CD4-positive, alpha-beta T cell treated with Interleukin-12 subunit alpha and Interleukin-12 subunit beta, for 1 hour (primary cell): ENCODE measurements at places on chromosomes 2 and 18.

GRCh38 chr2:205696331-205696926 lies 14.1 kb downstream of the NRP2 start:
- no peak for DNase-seq

GRCh38 chr2:222714361-222715241 lies 43.1 kb downstream of the MOGAT1 start:
- DNase-seq, result no peak

DNA sequence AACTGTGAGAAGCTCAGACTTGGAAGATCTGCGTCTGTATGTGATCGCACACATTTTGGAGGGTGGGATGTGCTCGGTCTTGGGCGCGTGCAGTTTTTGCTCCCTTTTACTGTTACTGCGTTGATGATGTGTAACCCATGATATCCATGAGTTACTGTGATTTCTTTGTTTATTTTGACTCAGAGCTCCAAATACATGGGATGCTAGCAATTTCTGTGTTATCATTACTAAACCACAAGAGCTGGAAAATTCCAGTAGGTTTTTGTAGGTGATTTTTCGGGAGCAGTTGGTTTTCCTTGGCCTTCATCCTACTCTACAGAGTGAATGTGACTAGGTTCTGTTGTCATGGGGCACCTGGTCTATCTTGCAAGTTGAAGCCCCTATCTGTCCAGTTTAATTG lies 124.2 kb downstream of the AGAP1 start:
- no peak for DNase-seq

GRCh38 chr2:205763708-205764211 lies 81.5 kb downstream of the NRP2 start:
- peak; percentile 4 for DNase-seq

DNA sequence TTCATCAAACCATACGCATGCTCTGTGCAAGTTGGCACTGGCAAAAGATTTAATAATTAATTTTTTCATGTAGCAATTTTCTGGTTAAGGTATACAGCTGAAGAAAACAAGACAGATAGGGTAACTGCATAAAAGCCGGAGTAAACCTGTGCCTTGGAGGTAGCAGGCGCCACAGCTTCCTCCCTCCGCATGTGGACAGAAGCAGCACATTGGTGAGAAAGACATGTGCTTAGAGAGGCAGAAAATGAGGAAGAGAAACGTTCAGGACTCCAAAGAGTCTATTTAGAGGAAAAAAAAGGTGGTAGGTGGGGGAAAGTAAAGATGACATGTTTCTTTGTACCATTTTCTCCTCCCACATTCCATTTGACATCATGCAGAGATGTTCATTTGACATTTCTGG lies 9.3 kb downstream of the ST6GAL2 start:
- DNase-seq, result no peak

GRCh38 chr2:1949265-1949664 lies 204.9 kb upstream of the PXDN start:
- no peak for DNase-seq

GRCh38 chr2:162328424-162329157 lies 10.1 kb upstream of the IFIH1 start:
- DNase-seq, result no peak

GRCh38 chr2:129193961-129194360 lies 785.5 kb upstream of the RAB6C start:
- DNase-seq, result no peak

- DNase-seq, result no peak
Measured at GRCh38 chr2:197908990-197909776, 104.8 kb downstream of the PLCL1 start.

DNA sequence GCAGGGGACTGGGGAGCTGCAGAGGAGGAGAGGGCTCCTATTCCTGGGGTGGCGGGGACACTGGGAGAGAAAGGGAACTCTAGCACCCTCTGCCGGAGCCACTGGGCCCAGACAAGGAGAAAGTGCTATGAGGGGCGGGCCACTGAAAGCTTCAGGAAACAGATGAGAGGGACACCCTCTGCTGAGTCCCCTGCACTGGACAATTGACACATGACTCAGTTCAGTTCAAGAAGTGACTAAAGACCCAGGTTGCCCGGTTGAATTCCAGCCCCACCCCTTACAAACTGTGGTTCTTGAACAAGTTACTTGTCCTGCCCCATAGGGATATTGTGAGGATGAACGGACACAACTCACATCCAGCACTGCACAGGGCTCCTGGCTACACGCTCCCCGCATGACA lies 5.0 kb downstream of the RUFY4 start:
- peak; percentile 18 for DNase-seq

DNA sequence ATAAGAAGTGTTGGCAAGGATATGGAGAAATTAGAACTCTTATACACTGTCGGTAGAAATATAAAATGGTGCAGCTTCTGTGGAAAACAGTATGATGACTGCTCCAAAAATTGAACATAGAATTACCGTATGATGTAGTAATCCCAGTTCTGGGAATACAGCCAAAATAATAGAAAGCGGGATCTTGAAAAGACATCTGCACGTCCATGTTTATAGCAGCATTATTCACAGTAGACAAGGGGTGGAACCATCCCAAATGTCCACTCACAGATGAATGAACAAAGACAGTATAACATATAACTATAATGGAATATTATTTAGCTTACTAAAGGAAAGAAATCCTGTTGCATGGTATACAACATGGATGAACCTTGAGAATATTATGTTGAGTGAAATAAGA lies 257.7 kb downstream of the TDRD15 start:
- DNase-seq, result no peak

DNA sequence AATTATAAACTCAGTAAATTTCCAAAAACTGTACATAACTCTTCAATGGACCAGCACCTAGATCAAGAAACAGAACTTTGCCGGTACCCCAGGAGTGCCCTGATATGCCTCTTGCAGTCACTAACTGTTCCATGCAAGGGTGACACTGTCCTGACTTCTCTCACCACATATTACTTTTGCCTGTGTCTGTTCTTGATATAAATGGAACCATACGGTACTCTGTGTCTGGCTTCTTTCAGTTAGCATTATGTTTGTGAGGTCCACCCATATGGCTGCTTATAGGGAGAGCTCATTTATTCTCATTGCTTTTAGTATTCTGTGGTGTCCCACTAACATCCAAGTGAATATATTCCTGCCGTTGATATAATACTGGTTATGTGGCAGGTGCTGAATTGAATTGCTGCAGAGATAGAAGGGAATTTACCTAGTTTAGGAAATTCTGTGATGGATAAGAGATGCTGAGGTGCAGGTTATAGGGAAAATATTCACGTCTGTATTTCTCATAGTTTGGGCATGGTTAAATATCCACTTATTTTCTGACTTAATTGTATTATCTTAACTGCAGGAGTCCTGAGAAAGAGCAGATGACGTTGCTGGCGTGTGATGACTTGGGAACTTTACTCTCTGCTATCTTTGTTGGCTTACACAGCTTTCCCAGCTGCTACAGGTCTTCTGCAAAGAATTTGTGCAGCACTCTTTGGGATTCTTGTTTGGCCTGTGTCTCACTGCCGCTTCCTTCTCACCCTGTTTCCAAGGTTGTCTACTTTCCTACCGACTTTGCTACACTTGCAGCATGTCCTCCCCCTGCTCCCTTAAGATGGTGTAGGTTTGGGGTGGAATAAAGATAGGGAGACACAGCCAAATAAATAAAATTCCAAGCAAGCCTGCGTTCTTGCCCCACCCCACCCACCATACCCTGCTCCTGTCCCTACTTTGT lies 107.9 kb downstream of the MAP4K4 start:
- no peak for DNase-seq

DNA sequence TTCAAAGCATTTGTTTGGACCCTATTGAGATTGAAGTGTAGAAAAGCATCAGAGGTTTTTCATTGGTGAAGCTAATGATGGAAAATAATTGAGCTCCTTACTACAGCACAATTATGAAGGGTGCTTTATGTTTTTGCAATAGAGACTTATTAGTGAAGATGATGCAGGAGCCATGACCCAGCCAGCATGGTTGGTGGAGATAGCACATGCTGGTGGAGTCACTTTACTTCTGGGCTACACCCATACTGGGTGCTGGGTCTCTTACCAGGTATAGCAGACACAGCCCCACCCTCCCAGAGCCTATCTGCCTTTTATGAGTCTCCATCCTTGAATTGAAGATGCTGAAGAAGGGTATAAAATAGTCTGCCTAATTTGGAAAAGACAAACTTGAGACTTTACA lies 3.6 kb downstream of the ACP1 start:
- DNase-seq, result no peak

GRCh38 chr2:69514406-69514805 lies 77.2 kb upstream of the NFU1 start:
- no peak for DNase-seq
